ENCODE measurements at places on chromosomes 5 and 9. TPM values are rescaled to one million over a fixed set of nuclear protein-coding genes. Genes with fewer than 3 reads are reported as not detected.

Gene HAPLN1
- 0.13 TPM for total RNA-seq

Gene LRRC8A
- 118 TPM for total RNA-seq

Gene IFNB1
- not detected for total RNA-seq

Gene AFAP1L1
- total RNA-seq: 102 TPM

Gene CCDC183
- total RNA-seq: 0.13 TPM

Gene UNC5A
- 0.66 TPM for total RNA-seq

Gene FBP1
- total RNA-seq: 13.2 TPM

Gene CCDC152
- total RNA-seq: 4.0 TPM

Gene SAPCD2
- total RNA-seq: 36.7 TPM

Gene ESM1
- total RNA-seq: 411 TPM

Gene ATOX1
- total RNA-seq: 44.8 TPM

Gene SPATA24
- total RNA-seq: 6.4 TPM

Gene ZFP62
- 21.3 TPM for total RNA-seq

Gene FRMPD1
- not detected for total RNA-seq

Gene EDIL3
- total RNA-seq: 5.3 TPM

Gene FAM153A
- not detected for total RNA-seq

Gene SPEF2
- total RNA-seq: 1.7 TPM

Gene TCF7
- total RNA-seq: 0.57 TPM

Gene CDHR2
- not detected for total RNA-seq

Gene ADAMTS12
- 0.27 TPM for total RNA-seq

Gene DMRT2
- not detected for total RNA-seq

Gene APBA1
- 12.1 TPM for total RNA-seq

Gene CRAT
- 27.7 TPM for total RNA-seq

Gene IL4
- total RNA-seq: not detected

Data from thoracic aorta endothelial cell (primary cell).